MCF 10A (cell line): ENCODE measurements at places on chromosomes 16 and 17. TPM values are rescaled to one million over a fixed set of nuclear protein-coding genes. Genes with fewer than 3 reads are reported as not detected.

Gene ATP1B2
- total RNA-seq: not detected in 2 replicates

Gene LDHD
- 0.15 and 0.30 TPM in 2 replicates for total RNA-seq

Gene KRT36
- total RNA-seq: not detected in 2 replicates

Gene ACE
- 0.30 and 0.39 TPM in 2 replicates for total RNA-seq

Gene NPLOC4
- total RNA-seq: 83.9 and 95.1 TPM in 2 replicates

Gene CRYBA1
- not detected in 2 replicates for total RNA-seq

Gene KRT25
- total RNA-seq: not detected in 2 replicates

Gene ZDHHC1
- 5.9 and 7.6 TPM in 2 replicates for total RNA-seq

Gene TP53TG3B
- not detected in 2 replicates for total RNA-seq

Gene MGAT5B
- 1.3 and 1.7 TPM in 2 replicates for total RNA-seq

Gene HS3ST2
- total RNA-seq: 0.14 and 0.17 TPM in 2 replicates

- peak; percentile 42 for DNase-seq
These were observed 4.0 kb downstream of the LYRM1 start for GRCh38 chr16:20904507-20905081.

DNA sequence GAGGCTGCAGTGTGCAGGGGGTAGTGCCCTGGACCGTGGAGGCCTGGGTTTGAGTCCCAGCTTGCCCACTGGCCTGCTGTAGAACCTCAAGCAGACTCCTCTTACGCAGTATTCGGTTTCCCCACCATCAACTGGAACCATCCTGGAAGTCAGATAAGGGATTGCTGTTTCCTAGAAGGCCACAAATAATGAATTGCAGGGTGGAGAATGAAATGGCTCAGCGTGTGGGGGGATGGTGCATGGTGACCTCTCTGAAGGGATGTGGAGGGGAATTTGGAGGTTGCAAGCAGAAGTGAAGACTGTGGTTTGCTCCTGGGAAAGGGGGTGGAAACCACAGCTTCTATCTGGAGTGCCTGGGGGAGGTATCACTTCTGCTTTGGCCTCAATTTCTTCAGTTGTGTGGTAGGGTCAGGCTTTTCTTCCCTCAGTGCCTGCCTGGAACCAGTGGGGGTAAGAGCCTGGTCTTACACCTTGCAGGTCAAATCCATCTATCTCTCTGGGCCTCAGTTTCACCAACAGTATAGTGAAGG lies 1.7 kb downstream of the ADGRG5 start:
- DNase-seq: no peak

GRCh38 chr16:2809149-2809760 lies 7.8 kb upstream of the PRSS21 start:
- DNase-seq: no peak

GRCh38 chr16:17607075-17607509 lies 136.3 kb upstream of the XYLT1 start:
- DNase-seq: no peak

- no peak for DNase-seq
These were observed 71.3 kb downstream of the AMFR start for GRCh38 chr16:56354016-56354415.

DNA sequence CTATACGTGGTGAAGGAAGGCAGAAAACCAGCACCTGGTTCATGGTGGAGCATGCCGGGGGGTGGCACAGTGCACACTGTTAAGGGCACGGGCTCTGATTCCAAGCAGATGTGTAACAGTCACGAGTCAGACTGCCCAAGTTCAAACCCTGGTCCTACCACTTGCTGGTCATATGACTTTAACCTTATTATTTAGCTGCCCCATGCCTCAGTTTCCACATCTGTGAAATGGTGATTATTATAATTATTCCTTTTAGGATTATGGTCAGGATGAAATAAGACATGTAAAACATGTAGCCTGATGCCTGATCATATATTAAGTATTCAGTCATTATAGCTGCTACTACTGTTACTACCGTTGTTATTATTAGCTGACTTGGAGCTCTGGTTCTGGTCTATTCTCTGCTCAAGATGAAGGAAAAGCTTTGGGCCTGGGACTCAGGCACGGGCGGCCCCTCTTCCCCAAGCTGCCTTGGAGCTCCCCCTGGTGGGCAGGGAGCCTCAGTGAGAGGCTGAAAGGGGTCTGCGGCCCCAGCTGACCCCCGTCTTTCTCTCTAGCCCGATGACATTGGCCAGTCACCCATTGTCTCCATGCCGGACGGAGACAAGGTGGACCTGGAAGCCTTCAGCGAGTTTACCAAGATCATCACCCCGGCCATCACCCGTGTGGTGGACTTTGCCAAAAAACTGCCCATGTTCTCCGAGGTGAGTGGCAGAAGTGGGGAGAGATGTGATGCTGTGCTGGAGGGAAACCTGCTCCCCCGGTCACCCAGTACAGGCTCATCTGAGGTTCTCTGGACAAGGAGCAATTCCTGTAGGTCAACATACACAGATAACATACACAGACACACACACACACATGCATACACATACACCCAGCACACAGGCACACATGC lies 14.0 kb downstream of the NR1D1 start:
- DNase-seq: peak; percentile 61

GRCh38 chr16:59021751-59022150 lies 287.6 kb upstream of the GOT2 start:
- DNase-seq: peak; percentile 1

- DNase-seq: no peak
These were observed 153.0 kb upstream of the RBL2 start for GRCh38 chr16:53281280-53281679.

GRCh38 chr16:65489531-65490023 lies 367.7 kb upstream of the CDH11 start:
- DNase-seq: no peak

GRCh38 chr17:56638591-56639051 lies 45.1 kb downstream of the NOG start:
- DNase-seq: no peak

- no peak for DNase-seq
These were observed 4.0 kb downstream of the C16orf82 start for GRCh38 chr16:27070776-27071175.
